ENCODE measurements at places on chromosomes 5 and 9.

GRCh38 chr5:52690236-52690768, 97.4 kb upstream of the ITGA1 start:
- no peak for DNase-seq

DNA sequence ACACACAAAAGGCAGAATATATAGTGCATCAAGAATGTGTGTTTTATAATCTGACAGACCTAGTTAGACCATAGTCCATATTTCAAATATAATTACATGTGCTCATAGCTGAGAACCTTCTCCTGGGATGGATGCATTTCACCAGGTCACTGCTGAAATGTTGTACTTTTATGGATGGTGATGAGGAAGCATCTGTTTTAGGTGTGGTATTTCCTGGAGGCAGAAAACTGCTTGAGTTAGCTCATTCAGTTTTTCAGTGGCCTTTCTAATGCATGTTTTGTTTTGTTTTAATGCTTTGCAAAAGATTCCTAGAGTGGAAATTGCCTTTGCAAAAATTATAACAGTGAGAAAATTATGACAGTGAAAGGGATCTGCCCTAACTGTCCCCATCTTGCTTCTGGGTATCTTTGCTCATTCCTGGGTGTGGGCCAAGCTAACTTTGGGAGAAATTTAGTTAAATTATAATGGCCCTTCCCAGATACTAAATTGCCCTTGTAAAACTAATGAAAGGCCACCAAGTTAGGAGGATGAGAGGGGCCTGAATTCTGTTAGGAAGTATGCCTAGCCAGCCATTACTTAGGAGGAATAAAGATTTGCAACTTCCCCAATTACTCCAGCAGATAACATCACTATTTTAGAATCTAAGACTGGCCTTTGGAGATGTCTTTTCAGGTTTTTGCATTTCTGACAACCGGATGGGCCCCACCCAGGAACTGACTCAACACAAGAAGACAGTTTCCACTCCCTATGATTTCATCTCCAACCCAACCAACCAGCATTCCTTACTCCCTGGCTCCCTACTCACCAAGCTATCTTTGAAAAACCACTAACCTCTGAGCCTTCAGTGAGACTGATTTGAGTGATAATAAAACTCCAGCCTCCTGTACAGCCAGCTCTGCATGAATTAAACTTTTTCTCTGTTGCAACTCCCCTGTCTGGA, 7.0 kb upstream of the IL12B start:
- DNase-seq: no peak

- no peak for DNase-seq
These were observed 58.0 kb upstream of the FSD1L start for GRCh38 chr9:105389796-105390195.

- no peak for DNase-seq
These were observed 266.8 kb downstream of the MTRR start for GRCh38 chr5:8135742-8136141.

GRCh38 chr5:45038366-45038987, 229.7 kb downstream of the MRPS30 start:
- DNase-seq: no peak

- no peak for DNase-seq
These were observed 44.6 kb upstream of the GLDC start for GRCh38 chr9:6689893-6690674.

DNA sequence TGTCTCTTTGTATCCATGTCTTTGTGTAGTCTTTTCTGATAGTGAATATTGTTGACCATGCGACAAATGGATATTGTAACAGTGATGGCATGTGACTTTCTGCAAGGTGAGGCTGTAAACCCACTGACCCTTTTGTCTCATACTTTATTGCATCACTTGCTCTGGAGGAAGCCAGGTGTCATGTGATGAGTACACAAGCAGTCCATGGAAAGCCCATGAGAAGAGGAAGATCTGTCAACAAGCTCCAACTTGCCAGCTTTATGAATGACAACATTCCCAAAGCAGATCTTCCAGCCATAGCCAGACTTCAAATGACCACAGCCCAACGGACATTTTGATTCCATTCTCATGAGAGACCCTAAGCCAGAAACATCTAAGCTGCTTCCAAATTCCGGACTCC, 450.1 kb upstream of the ACTBL2 start:
- no peak for DNase-seq

- DNase-seq: no peak
These were observed 1.7 kb downstream of the SH3PXD2B start for GRCh38 chr5:172452398-172453205.

DNA sequence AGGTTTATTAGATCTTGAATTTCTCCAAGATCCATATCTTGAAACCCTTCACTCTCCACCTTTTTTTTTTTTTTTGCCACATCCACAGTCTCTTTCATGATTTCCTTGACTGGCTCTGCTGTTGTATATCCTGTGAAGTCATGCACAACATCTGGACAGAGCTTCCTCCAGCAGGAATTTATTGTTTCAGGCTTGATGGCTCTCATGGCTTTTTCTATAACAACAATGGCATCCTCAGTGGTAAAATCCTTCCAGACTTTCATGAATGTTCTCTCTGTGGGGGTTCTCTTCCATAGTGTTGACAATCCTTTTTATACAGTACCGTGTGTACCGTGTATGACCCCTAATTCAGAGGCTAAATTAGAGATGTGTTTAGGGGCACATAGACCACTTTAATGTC, 24.0 kb downstream of the RANBP17 start:
- DNase-seq: no peak

DNA sequence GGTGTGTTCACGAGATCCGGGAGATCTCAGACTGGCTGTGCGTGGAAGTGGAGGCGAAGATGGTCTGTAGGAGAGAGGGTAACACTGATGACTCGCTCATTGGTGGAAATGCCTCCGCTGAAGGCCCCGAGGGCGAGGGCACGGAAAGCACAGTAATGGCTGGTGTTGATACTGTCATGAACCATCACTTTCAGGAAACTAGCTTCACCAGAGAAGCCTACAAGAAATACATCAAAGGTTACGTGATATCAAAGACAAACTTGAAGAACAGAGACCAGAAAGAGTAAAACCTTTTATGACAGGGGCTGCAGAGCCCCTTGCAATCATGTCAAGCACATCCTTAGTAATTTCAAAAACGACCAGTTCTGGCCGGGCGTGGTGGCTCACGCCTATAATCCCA, 265.7 kb downstream of the GOLPH3 start:
- no peak for DNase-seq

GRCh38 chr5:180067986-180068385, 3.6 kb downstream of the RNF130 start:
- DNase-seq: peak; percentile 72

- DNase-seq: no peak
These were observed 17.7 kb downstream of the SLC28A3 start for GRCh38 chr9:84322828-84323227.

DNA sequence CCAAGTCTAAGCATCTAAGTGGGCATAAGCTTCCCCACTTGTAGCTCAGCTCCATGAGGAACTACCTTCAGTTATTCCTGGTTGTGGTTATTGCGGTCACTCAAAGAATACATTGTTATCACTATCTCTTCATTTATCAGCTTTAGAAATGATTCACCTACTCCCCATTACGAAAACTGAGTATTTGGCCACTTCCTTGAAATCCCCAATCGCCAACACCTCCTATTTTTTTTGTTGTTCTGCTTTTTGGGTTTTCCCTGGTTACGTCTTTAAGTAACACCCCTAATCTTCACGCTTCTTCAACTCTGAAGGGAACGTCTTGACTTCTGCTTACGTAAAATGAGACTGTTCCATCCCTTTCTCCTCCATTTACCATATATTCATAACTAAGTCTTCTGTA, 20.7 kb downstream of the MAPK9 start:
- no peak for DNase-seq

DNA sequence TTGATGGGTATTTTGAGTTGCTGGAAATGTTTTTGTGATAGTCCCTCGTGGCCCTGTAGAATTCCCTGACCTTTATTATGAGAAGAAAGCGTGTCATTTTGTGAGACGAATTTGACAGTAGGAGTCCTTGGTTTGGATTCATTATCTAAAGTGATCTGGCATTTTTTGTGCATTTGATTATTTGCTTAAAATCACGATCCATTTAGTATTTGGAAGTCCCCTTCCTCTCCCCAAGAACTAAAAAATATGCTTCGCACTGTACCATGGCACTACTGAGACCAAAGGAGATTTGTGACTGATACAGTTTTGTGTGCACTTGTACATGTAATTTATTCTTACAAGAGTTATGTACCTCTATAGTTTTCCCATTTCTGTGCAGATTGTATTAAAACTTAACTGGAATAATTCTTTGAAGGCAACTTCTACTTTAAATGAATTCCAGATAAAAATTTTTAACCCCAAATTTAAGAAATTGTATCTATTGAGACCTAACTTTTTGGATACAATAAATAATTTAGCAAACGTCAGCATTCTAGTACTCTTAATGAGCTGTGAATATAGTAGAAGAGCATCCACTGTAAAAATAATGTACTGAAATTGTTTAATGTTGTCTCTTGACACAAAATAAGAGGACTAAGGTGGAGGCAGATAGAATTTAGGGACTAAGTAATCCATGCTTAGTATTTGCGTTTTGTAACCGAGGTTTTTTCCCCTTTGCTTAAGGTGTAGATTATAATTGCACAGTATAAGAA, 2.1 kb downstream of the MAP3K1 start:
- no peak for DNase-seq

DNA sequence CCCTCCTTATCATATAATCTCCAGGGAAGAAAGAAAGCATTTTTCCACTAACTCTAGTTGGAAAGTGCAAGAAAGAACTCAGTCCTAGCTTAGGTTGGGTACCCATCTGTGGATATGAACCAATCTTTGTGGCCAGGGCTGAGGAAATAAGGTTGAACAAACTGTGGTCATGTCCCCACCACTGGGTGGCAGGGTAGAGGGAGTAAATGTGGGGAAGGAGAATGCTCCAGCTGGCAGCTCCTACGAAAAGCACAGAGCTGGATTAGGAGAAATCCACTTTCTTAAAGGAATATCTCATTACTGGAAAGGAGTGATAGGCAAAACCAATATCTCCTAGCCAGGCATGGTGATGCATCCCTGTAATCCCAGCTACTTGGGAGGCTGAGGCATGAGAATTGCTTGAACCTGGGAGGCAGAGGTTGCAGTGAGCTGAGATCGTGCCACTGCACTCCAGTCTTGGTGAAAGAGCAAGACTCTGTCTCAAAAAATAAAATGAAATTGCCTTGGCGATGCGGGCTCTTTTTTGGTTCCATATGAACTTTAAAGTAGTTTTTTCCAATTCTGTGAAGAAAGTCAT, 175.1 kb downstream of the CCDC192 start:
- DNase-seq: no peak

DNA sequence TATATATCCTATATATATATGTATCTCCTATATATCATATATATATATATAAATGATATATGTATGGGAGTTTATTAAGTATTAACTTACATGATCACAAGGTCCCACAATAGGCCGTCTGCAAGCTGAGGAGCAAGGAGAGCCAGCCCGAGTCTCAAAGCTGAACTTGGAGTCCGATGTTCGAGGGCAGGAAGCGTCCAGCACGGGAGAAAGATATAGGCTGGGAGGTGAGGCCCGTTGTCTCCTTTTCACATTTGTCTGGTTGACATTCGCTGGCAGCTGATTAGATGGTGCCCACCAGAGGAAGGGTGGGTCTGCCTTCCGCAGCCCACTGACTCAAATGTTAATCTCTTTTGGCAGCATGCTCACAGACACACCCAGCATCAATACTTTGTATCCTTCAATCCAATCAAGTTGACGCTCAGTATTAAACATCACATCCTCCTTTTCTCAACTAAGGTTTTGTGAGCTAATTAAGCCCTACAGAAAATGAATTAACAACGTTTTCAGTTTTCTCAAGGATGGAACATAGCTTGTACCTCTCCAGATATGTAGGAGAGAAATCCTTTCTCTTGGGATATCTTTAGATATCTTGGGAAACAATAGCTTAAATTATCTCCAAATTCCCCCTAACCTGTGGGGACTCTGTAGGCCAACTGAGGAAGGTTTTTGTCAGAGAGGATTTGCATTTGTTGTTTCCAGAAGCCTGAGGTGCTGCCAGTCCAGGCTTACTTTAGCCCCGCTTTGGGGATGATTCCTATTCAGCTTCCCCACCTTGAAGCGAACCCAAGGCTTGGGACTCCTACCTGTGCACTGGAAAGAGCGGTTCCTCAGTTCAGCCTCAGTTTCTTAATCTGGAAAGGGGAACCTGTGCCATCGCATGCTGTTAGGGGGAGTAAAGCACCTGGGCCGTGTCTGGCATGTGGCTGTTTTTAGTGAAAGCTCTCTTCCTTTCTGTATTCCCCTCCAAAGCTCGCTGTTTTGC, 163.2 kb downstream of the CACNA1B start:
- DNase-seq: peak; percentile 80

GRCh38 chr5:91146230-91146629, 236.9 kb downstream of the ARRDC3 start:
- no peak for DNase-seq

- no peak for DNase-seq
These were observed 640.0 kb downstream of the MAT2B start for GRCh38 chr5:164145458-164145857.

- DNase-seq: no peak
These were observed 367.5 kb upstream of the PTGER4 start for GRCh38 chr5:40312205-40312604.

DNA sequence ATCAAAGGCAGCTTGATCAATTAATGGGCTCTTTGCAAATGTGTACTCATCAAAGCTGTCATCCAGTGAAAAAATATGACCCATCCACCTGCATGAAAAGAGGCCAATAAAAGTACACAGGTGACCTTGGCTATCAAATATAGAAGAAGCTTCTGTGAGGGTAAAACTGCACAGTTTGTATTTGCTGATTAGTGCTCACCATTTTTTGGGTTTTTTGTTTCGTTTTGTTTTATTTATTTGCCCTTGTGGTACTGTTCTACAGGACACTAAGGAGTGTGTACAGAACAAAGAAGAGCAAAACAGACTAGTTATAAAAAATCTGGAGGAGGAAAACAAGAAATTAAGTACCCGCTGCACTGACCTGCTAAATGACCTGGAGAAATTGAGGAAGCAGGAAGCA, 101.3 kb downstream of the CNTLN start:
- DNase-seq: no peak

GRCh38 chr5:39092581-39093351, 18.6 kb upstream of the RICTOR start:
- DNase-seq: no peak

GRCh38 chr9:122389799-122390481, 19.1 kb downstream of the PTGS1 start:
- no peak for DNase-seq

GRCh38 chr5:33470544-33470943, 29.8 kb downstream of the TARS1 start:
- DNase-seq: peak; percentile 20

DNA sequence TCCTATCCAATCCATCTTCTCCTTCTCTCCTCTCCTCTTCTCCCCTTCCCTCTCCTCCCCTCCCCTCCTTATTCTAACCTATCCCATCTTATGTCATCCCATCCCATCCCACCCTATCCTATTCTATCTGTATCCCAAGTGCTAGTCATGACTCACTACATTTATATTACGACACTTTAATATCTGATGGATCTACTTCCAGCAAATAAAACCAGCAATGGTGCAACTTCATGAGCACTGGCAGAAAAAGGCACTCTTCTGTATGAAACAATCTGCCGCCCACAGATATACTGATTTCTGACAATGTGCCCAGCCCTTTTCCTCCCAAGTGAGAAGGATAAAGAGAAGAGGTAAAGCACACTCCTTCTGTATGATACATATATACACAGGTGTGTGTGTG, 86.6 kb upstream of the ANKH start:
- DNase-seq: no peak

- no peak for DNase-seq
These were observed 67.8 kb downstream of the JAK2 start for GRCh38 chr9:5052838-5053237.
